ENCODE measurements at places on chromosomes 3 and 15.

DNA sequence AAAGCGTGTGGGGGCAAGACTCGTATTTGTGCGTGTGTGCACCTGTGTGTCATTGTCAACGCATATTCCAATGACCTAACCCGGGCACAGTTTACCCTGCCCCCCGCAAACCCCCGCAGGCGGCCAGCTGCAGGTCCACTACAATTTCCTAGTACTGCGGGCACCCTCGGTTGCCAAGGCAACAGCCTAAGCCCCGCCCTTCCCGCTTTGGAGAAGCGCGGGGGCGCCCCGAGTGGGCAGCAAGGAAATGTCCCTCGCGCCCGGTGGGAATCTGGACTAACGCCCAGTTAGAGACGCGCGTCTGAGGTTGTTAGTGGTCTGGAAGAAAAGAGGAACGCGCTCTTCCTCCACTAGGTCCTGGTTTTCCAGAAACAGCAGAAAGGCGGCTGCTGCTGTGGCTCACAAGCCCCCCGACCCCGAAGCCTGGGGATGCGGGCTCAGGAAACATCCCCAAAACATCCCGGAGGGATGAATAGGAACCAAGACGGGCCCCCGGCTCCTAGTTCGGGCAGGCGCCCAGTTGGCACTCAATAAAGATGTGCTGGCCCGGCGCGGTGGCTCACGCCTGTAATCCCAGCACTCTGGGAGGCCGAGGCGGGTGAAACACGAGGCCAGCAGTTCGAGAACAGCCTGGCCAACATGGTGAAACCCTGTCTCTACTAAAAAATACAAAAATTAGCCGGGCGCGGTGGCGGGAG, 1.1 kb downstream of the ABHD14A start:
- peak; percentile 82 for DNase-seq

DNA sequence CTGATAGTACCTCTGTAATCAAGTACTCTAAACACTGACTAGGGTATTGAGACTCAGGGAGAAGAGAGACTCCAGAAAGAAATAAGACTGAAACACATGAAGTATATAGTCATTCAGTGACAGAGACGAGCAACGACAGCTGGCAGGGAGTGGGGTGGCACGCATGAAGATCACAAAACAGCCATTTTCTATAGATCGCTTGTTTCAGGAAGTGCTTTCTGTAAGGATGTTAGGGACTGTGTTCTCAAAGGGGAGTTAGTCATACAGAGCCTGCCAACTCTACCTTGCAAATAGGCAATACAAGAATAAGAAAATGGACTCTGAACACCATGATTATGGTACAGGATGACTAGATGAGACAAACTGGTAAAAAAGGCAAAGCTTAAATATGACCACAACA, 139.5 kb downstream of the TBL1XR1 start:
- no peak for DNase-seq

- DNase-seq, result no peak
Observed at GRCh38 chr3:16950282-16950681, 65.5 kb downstream of the PLCL2 start.

GRCh38 chr3:184615396-184615795, 53.8 kb downstream of the EPHB3 start:
- no peak for DNase-seq

- DNase-seq, result no peak
Observed at GRCh38 chr3:143726727-143727126, 121.5 kb downstream of the SLC9A9 start.

DNA sequence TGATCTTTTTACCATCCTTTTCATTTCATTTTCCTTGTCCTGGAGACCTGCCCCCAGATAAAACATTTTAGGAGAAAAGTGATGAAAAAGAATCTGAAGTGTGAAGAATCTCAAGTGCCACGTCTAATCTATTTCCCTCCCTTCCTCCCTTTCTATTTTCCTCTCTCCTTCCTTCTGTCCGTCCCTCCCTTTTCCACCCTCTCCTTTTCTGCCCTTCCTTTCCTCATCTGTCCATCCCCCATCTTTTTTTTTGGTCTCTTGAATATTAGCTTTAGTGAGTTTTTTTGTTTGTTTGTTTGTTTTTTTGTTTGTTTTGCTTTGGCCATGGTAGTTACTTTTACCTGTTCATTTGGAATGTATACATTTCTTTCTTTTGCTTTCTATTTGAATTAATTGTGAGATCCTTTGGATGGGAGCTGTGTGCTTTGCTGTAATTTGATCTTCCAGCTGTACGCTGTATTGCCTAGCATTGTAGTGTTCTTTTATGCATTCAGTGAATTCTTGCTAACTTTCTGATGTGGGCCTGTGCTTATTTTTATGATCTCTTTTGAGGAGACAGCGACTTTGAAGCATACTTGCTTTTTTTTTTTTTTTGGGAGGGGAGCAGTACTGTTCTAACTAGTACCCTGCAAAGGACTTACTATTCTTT, 19.2 kb downstream of the CDIN1 start:
- no peak for DNase-seq

DNA sequence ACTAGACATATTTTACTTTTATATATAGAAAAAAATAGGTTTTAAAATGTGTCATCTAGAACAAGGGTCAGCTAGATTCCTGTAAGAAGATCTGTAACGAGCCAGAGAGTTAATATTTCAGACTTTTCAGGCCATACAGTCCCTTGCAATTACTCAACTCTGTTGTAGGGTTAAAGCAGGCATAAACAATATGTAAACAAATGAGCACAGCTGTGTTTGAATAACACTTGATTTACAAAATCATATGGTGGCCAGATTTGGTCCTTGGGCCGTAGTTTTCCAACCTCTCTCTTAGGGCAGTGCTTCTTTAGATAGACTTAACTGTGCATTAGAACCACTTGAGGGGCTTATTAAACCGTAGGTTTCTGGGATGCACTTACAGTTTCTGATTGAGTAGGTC, 19.6 kb downstream of the LRRC57 start:
- DNase-seq, result no peak

GRCh38 chr3:186939536-186939935, 9.2 kb downstream of the ST6GAL1 start:
- no peak for DNase-seq

DNA sequence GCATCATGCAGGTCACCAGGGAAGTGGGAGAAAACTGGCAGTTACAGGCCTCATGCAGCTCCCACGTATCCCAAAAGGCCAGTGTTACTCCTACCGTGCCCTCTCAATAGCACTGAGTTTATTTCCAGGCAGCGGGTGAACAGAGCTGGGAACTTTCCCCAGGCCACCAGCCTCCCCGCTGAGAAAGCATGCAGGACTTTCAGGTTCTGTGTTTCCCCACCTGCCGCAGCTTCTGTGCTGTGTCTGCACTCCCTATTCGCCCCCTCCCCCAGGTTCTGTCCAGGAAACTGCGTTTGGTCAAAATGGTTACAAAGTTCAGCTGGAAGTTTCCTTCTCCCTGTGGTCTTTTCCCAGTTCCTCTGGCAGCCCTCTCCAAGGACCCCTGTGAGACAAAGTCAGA, 21.4 kb downstream of the NEK11 start:
- DNase-seq, result no peak

DNA sequence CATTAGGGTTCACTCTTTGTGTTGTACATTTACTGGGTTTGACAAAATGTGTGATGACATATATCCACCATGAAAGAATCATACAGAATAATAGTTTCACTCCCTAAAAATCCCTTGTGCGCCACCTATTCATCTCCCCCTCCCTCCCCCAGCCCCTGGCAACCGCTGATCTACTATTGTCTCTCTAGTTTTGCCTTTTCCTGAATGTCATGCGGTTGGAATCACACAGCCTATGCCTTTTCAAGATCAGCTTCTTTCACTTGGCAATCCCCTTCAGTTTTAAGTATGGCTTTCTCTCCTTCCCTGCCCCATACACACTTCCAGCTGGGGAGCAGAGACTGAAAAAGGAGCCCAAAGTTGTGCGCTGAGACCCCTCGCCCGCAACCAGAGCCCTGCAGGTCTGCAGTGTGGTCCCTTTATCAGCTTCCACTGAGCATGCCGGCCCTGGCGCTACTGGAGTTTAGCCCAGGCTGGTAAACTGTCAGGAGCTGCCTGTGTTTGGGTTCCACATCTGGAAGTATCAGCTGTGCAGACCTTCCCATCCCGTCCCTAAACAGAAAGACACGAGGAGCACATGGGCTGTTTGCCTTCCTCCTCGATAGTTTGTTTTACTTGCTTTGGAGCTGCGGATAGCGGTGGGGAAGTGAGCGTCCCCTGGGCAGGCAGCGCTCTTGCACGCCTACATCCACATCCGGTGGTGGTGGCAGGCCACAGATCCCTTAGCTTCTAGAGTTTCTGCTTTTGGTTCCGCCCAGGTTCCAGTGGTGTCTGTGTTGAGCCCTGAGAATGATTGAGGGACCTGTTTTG, 12.3 kb downstream of the BOC start:
- no peak for DNase-seq

DNA sequence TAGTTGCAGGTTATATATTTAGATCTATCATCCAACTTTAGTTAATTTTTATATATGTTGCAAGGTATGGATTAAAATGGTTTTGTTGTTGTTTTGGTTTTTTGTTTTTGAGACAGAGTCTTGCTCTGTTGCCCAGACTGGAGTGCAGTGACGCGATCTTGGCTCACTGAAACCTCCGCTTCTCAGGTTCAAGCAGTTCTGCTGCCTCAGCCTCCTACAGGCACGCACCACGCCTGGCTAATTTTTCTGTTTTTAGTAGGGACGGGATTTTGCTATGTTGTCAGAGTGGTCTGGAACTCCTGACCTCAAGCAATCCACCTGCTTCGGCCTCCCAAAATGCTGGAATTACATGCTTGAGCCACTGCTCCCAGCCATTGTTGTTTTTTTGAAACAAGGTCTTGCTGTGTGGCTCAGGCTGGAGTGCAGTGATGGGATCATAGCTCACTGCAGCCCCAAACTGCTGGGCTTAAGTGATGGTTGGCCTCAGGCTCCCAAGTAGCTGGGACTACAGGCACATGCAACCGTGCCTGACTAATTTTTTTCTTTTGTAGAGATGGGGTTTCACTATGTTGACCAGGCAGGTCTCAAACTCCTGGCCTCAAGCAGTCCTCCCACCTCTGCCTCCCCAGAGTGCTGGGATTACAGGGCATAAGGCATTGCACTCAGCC, 92.0 kb downstream of the ZNF609 start:
- DNase-seq, result no peak

DNA sequence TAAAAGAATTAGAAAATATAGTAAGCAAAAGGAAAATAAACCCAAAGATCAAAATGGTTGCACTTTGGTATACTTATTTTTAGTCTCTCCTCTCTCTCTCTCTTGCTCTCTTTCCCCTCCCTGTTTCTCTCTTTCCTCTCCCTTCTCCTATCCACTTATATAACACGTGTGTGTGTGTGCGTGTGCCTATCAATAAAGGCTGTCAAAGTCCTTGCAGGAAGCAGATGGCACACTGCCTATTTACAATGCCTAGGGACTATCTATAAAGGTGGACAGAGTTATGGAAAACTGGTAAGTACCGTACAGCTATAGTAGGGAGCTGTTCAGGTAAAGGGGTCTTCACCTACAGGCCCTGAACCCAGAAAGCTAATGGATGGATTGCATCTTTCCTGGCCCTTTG, 161.6 kb downstream of the SQOR start:
- no peak for DNase-seq
